ENCODE measurements at places on chromosomes 13 and 19.

DNA sequence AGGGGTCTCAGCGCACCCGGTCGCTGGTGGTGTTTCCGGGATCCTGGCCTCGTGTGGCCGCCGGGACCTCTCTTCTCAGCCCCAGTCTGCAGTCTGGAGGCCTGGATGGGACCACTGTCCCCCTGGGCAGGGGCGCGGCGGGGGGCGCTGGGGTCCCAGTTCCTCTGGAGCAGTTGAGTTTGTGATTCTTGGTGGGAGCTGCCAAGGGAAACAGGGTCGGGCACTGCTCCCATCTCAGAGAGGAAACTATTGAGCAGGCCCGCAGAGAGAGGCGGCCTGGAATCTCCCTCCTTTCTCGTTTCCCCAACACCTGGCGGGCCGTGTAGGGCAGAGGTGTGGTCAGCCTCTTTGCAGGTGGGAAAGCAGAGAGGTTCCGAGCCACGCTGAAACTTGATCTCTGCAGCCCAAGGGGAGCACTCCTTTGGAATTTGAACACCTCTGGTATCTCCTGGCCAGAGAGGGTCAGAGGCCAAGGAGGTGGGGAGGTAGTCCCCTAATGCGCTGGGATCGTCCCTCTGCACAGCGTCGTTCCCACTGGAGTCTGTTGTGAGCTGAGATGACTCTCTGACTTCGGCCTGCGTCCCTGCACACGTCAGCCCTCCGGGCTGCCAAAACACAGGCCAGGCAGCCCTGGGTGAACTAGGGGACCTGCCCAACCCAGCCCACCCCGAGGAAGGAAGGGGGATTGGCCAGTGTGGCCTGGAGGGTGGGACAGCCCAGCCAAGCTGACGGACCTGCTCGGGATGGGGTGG lies 741 bp downstream of the PLEKHF1 start:
- DNase-seq, result peak; percentile 81

GRCh38 chr19:52602941-52603340 lies 32.9 kb downstream of the ZNF701 start:
- no peak for DNase-seq

DNA sequence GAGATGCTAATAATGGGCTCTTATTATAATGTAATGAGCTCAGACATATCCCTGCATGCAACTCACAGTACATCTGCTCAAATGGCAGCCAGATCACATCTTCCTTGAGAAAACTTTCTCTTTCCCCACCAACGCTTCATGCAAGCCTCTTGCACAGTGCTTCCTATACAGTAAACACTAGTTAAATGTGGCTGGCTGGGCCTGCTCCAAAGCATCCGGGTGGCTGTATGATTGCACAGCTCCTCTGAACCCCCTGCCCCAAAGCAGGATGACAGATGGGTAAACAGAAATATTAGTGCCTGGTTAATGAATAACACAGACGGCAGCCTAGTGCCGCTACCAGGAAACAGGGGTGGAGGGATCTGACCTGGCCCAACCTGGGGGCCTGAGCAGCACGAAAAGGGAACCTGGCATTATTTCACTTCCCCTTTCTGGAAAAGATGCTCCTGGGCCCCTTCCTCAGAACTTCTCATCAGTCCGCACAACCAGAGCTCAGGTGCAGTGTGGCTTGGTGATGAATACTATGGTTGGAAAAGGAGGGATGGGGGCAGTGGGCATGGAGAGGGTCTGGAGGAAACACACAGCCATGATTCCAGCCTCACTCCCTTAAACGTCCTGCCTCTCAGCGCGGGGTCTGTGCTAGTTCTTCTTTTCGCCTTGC lies 10.8 kb downstream of the FFAR2 start:
- DNase-seq, result no peak

DNA sequence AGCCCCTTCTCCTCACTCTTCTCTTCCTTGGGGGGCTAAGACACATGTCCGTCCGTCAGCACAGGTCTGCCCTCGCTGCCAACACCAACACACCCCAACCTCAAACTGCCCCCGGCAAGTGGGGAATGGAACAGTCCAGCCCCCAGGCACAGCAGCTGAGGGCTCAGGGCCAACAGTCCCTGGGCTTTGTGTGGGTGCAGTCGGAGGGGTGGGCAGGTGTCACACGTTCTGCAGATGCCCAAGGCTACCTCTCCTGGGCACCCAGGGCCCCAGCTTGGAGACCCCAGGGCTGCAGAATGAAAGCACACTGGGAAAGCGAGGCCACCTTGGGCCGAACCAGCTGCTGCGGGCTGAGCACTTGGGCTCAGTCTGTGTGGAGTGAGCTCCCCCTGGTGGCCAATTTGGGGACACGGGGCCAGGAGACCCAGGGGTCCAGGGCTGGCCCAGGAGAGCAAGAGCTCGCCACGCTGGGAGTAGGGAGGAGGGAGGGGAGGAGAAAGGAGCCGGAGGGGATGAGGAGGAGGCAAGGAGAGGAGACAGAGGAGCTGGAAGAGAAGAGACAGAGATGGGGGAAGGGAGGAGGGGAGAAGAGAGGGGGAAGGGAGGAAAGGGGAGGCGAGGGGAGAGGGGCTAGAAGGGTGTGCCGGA lies 14.0 kb upstream of the ATP8B3 start:
- peak; percentile 84 for DNase-seq

DNA sequence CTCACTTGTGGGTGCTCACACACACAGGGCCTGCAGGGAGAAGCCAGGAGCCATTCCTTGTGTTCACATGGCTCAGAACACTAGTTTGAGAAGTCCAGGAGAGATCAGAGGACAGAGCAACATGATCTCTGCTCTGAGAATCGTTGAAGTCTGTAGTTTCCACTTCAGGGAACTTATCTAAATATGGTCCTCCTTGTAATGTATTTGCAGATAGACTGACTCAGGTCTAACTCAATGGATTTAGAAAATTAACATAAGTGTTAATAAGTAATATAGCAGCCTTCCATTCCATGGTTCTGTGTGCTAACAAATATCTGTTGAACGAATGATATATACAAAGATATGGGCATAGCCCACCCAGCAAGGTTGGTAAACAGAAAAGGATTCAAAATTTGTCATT lies 119.8 kb upstream of the STARD13 start:
- no peak for DNase-seq

DNA sequence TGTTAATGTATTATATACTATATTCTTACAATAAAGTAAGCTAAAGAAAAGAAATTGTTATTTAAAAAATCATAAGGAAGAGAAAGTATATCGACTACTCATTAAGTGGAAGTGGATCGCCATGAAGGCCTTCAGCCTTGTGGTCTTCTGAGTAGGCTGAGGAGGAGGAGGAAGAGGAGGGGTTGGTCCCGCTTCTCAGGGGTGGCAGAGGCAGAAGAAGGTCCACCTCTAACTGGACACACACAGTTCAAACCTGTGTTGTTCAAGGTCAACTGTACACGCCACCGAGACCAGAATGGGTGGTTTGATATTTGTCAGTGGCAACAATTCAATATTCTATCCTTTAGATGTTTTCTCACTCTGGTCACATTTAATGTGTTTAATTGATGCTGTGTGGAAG lies 67.2 kb downstream of the ALOX5AP start:
- DNase-seq, result no peak

DNA sequence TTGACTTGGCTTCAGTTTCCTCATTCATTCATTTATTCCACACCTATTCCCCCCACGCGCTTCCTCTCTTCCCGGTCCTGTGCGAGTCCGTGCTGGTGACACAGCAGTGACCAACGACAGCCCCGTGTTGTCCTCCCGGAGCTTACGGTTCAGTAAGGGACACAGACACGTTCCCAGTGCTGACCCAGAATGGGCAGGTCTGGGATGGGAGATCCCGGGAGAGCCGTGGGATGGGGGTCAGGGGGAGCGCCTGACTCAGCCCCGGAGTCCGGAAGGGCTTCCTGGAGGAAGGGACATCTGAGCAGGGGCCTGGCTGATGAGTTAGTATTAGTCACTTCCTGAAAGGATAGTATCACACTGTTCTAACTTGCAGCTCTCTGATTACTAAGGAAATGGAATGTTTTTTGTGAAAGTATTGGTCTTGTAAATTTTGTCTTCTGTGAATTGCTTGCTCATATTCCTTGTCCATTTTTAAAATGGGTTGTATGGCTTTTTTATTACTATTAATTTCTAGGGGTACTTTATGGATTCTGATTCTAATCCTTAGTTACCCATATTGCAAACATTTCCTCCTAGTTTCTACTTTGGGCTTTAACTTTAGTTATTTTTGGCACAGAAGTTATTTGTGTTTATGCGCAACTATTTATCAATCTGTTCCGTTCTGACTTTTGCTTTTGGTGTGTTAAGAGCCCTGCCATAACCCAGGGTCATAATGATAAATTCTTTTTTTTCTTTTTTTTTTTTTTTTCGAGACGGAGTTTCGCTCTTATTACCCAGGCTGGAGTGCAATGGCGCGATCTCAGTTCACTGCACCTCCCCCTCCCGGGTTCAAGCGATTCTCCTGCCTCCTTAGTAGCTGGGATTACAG lies 708 bp upstream of the ERCC1 start:
- peak; percentile 98 for DNase-seq

- no peak for DNase-seq
These were observed 12.9 kb downstream of the STARD13 start for GRCh38 chr13:33272531-33273124.

DNA sequence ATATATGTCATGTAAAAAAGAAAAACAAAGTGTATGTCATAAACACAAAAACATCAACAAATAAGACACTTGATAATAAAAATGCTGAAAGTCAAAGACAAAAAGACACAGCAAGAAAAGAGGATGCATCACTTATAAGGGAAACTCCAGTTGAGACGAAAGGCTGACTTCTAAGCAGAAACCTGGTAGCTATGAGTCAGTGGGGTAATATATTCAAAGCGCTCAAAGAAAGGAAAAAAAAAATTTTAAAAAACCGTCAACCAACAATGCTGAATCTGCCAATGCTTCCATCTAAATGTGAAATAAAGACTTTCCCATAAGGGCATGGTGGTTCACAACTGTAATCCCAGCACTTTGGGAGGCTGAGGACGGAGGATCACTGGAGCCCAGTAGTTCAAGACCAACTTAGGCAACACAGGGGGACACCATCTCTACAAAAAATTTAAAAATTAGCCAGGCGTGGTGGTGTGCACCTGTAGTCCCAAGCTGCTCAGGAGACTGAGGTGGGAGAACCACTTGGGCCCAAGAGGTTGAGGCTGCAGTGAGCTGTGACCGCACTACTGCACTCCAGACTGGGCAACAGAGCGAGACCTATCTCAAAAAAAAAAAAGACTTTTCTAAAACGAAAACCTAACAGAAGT lies 24.0 kb downstream of the USP12 start:
- no peak for DNase-seq

DNA sequence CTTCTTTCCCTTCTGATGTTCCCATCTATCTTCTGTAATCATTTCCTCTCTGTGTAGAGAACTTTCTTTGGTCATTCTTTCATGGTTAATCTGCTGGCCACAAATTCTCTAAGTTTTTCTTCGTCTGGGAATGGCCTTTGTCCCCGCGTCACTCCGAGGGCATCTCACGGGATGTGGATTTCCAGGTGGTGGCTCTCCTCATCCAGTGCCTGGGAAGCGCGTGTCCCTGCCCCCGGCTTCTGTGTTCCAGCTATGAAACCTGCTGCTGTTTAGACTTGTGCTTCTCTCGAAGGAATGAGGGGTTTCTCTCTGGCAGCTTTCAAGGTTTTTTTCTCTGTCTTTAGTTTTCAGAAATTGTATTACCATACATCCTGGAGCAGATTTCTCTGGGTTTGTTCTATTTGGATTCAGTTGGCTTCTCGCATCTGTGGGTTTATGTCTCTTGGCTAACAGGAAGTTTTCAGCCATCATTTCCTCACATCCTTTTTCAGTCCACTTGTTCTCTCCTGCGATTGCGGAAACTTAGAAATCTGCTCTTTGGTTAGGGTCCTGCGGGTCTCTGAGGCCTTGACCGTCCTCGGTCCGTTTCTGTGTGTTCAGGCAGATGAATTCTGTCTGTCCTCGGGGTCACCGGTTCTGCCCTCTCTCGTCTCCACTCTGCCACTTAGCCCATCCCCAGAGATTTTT lies 36.9 kb upstream of the DCUN1D2 start:
- no peak for DNase-seq

DNA sequence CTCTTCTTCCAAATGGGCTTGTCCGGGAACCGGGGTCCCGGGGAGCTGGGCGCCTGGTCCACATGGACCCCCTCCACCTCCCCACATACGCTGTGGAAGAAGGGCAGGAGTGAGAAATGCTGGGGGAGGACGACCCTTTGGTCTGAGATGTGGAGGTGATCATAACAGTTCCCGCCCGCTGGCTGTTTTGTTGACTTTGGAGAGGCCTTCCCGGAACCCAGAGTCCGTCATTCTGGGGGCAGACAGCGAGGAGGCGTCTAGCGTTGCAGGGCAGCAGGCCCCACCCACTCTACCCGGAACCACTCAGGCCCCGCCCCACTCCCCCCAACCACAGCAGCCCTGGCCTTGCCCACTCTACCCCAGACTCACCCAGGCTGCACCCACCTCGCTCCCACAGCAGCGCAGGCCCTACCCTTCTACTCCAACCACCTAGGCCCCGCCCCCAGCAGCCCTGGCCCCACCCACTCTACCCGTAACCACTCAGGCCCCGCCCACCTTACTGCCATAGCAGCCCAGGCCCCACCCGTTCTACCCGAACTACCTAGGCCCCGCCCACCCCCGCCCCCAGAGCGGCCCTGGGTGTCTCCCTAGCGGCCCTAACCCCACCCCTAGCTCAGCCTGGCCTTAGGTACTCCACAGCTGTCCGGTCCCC lies 7.1 kb downstream of the GPR108 start:
- no peak for DNase-seq

DNA sequence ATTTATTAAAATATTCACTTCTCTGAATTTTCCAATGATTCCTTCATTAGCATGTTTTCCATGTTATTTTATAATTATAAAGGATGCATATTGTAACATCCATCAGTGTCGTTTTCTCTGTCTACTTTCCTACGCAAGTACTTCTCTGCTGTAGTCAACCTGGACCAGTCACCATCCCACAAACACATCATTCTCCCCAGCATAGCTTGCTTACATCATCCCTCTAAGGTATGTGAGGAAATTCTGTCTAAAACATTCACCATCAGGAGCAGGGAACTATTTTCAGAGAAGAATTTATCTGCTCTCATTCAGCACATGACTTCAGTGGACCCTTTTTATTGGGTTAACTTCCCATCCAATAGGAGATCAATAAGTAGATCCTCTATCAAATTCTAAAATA lies 806.1 kb upstream of the ARGLU1 start:
- no peak for DNase-seq

DNA sequence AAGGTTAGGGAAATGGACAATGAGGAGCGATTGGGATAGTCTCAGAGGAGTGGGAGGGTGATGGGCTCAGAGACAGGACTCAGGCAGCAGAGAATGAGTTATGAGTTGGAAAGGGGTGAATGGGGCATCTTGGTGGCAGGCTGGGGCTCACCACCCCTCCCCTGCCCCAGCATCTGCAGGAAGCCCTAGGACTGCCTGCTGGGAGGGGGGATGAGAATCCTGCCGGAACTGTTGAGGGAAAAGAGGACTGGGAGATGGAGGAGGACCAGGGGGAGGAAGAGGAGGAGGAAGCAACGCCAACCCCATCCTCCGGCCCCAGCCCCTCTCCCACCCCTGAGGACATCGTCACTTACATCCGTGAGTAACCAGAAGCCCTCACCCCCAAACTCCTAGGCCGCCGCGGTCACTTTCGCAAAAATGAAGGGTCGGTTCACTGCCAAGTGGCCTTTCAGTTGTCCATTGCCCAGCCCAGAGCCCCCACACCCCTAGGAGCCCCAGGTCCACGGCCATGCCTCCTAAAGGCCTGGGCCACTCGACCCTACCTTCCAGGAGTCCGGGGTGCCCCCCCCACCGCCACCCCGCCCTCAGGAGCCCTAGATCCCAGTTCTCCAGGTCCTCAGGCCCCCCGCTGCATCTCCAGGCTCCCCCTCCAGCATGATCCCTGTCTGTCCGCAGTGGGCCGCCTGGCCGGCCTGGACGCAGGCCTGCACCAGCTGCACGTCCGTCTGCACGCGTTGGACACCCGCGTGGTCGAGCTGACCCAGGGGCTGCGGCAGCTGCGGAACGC lies 764 bp downstream of the CLEC11A start:
- peak; percentile 45 for DNase-seq

Measured in foreskin fibroblast (primary cell).